ENCODE measurements at places on chromosomes 7 and 10.

- no peak for DNase-seq
These were observed 52.6 kb upstream of the GDF10 start for GRCh38 chr10:47247148-47248059.

GRCh38 chr7:14045651-14046050 is 56.2 kb upstream of the ETV1 start:
- DNase-seq = no peak

- no peak for DNase-seq
These were observed 17.0 kb downstream of the ADRA2A start for GRCh38 chr10:111093741-111094380.

GRCh38 chr10:110843031-110843430 is 28.7 kb upstream of the PDCD4 start:
- no peak for DNase-seq

DNA sequence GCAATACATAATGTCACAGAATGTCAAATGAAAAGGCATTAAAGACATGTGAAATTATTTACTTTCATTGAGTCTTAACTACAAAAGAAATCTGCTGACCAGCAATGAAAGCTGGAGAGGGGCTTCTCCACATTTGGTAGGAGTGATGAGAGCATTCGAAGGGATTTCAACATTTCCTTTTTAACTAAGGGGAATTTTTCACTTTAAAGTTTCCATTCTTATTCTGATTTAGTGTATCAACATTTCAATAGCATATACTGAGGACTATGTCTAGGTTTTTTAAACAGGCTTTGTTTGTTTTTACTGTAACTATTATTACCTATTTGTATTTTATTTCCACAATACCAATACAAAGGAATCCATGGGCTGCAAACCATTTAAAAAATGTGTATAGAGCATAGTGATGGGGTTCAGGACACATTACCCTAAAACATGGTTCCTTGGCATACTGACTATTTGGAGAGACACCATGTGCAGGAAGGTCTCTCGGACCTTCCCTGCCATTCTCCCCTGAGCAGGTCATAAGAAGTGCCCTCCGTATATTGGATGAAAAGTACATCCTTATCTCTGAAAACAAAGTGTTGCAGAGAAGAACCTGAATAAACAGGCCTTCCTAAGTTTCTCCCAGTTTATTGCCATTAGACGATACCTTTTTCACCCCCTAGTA is 278.7 kb downstream of the DOCK4 start:
- no peak for DNase-seq

DNA sequence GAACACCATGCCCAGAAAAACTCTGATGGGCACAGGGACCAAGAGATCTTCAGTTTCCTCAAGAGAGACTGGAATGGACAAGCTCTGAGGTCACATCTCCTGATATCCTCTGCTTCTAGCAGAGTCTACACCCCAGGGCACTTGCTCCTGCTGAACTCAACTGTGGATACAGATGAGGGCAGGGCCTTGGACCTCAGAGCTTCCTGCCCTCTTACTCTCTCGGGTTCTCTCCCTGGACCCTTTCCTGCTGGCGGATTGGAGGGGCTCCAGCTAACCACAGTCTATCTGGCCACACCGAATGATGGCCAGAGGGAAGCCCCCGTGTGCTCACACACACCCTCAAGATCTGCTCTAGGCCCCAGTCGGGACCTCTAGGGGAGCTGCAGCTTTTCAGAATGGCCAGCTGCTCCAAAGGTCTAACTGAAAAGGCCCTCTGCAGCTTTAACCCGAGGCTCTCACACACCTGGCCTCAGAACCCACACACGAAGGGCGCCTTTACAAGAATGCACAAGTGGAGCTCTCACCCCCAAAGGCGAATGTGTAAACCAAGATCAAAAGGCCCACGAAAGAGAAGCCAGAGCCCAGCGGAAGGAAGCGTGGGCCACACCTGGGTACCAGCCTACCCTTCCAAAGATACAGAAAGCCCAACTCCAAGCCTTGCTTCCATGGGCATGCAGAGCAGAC is 65.5 kb downstream of the FAM53B start:
- no peak for DNase-seq

- DNase-seq = no peak
These were observed 133.7 kb upstream of the CAV2 start for GRCh38 chr7:116365797-116366196.

GRCh38 chr7:16801111-16801542 is 3.7 kb downstream of the AGR2 start:
- DNase-seq = no peak

DNA sequence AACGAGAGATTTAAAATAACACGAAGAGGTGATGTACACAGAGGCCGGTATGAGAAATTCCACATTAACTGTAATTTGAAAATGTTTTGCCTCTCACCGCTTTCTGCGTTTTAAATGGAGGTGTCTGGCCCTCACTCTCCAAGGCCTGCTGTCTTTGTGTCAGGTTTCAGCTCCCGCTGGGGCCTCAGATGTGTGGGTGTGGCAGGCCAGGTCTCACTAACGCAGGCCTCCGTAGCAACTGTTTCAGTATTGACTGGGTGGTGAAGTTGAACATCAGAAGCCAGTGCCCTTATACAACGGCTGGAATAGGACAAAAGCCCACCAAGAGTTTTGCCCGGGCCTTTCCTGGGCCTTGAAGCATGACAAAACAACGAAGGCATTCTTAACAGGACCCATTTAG is 303.1 kb downstream of the ADARB2 start:
- no peak for DNase-seq

DNA sequence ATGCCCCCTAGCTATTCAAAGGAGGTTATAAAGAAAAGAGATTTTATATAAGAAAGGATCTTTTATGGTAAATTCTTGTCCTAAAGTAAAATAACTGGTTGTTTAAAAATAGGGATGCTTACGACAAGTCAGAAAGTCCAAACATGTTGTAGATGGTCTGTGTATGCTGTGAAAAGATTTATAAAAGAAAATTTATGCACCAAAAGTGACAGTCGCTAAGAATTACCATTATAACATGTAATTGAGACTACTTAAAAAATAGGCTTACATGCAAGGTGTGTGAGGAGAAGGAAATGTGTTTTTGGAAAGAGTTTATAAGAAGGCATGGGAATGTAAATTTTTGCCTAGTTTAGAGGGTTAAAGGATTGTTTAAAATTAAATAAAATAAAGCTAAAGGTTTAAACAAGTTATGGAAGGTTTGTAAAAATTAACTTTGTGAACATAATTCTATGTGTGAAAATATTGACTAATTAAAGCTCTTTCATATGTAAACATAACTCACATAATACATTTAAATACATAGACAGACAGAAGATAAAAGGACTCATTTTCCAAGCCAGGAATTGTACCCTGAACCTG is 118.5 kb downstream of the LYZL1 start:
- DNase-seq = no peak

DNA sequence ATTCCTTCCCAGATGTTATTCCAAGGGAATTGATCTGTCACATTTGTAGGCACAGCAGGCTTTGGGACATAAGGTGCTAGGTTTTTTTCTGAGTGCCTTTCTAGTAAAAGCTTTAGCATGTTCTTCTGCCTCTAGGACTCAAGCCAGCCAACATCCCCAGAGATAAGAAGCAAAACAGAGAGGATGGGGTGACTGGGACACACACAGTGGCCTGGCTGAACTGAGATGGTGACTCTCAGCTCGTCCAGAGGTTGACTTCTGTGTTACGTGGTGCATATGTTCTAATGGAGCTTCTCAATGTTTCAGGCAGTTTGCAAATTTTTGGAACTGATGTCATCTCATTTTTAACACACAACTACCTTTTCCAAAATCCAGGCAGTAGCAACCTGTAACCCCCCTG is 188.1 kb upstream of the CELF2 start:
- no peak for DNase-seq

- no peak for DNase-seq
These were observed 286.4 kb downstream of the C7orf25 start for GRCh38 chr7:42625421-42625820.

DNA sequence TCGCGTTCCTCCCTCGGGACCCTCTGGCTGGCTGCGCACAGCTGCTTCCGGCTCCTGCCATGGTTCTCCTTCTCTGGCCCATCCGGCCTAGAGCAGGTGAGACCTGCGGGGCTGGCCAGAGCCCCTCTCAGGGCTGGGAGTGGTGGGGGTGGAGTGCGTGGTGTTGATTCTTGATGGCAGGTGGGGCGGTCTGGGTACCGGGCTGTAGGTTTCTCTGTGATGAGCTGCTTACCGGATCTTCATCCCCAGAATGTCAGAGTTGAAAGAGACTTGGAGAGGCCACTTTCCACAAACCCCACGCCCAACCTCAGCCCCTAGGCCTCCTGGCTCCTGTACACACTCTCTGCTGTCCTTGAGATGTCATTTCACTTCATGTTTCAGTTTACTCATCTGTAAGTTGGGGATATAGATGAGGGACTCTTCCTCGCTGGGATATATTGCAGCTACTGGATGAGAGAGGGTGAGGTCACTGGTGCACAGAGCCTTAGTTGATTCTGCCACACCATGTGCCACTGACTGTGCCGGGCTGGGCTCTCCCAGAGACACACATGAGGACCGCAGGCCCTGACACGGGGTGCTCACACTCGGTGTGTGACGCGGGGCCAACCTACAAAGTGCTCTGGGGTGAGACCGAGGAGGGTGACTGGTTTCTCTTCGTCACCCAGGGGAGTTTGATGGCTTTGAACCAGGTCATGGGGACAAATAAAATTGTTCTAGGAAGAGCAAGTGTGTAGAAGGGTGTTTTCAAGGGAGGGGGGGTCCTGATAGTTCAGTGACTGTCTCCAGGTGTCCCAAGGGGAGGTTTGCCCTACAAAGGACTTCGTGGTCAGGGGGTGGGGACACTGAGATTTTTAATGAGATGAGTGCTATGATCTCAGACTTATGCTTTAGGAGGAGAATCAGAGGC is 29.5 kb downstream of the ZNF775 start:
- no peak for DNase-seq

- no peak for DNase-seq
These were observed 107.6 kb downstream of the DIP2C start for GRCh38 chr10:581776-582330.
